ENCODE measurements at places on chromosomes 3 and 15.

GRCh38 chr3:169748670-169749069, 16.2 kb downstream of the TERC start:
- no peak for DNase-seq

DNA sequence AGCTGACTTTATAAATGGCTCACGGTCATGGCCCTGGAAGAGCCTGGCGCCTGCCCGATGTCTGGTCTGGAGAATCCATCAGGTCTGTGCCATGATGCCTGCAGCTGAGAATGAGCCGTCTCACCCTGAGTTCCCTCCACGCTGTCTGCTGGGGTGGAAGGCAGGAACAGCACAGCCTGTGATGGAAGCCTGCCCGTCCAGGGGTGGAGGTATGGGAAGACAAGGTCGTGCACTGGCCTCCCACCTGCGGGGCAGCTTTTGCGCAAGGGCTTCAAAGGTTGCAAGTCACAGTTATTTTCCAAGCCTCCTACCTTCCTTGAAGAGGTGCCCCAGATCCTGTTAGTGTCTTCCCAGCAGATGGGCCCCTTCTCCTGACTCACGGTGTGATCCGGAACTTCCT, 275.5 kb downstream of the FAM43A start:
- DNase-seq = no peak

- no peak for DNase-seq
Observed at GRCh38 chr3:175349168-175349567, 490.0 kb downstream of the NAALADL2 start.

DNA sequence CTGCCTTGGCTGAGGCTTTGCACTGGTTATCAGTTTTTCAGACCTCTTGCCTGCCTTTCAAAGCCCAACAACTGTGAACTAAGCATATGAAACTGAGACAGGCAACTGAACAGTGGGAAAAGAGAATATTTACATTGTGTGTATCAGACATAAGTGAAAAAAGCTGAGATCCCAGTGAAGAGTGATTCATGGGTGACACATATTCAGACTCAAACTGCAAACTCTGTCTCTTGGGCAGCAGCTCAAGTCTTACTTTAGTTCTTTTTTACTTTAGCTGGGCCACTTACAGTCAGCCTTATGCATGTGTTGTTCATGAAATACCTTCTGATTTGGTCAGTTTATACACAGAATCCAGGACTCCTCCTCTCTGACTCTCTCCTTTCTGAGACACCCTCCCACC, 19.2 kb downstream of the SUCLG2 start:
- no peak for DNase-seq

- DNase-seq = no peak
Observed at GRCh38 chr3:51269466-51269865, 115.6 kb upstream of the MANF start.

GRCh38 chr3:14139771-14140170, 14.9 kb downstream of the TMEM43 start:
- no peak for DNase-seq

- DNase-seq = peak; percentile 81
Observed at GRCh38 chr3:13073326-13074005, at the start of gene IQSEC1. IQSEC1 (minus strand) TSS chr3:13073429; CDS start chr3:13073014, 415 bp downstream.

DNA sequence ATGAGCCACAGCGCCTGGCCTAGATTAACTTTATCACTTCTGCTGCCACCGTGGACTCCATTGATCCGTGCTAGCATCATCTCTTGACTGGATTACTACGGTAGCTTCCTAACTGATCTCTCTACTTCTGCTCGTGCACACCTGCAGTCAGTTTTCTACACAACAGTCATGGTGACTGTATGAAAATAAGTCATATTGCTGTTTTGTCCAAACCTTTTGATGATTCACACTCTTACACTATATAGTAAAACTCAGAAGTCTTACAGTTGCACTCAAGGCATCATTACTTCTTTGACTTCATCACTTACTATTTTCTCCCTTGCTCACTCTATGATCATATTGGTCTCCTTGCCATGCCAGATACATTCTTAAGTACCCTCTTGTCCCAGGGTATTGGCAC, 10.1 kb downstream of the PDCD6IP start:
- DNase-seq = no peak

DNA sequence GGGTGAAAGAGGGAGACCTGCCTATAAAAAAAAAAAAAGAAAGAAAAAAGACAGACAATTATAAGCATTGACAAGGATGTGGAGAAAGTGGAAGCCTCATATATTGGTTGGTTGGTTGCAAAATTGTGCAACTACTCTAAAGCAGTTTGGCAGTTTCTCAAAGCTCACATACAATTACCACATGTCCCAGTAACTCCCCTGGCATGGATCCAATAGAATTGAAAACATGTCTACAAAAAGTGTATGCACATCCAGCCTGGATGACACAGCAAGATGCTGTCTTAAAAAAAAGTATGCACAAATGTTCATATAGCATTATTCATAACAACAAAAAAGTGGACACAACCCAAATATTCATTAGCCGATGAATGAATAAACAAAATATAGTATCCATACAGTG, 19.5 kb downstream of the SETMAR start:
- no peak for DNase-seq

GRCh38 chr3:26653811-26654425, 31.3 kb downstream of the LRRC3B start:
- no peak for DNase-seq

- no peak for DNase-seq
Observed at GRCh38 chr15:37140531-37141058, 40.2 kb upstream of the MEIS2 start.

GRCh38 chr3:8741581-8742261, 8.1 kb downstream of the CAV3 start:
- DNase-seq = no peak

GRCh38 chr3:43307226-43307625, 20.9 kb downstream of the SNRK start:
- DNase-seq = no peak

DNA sequence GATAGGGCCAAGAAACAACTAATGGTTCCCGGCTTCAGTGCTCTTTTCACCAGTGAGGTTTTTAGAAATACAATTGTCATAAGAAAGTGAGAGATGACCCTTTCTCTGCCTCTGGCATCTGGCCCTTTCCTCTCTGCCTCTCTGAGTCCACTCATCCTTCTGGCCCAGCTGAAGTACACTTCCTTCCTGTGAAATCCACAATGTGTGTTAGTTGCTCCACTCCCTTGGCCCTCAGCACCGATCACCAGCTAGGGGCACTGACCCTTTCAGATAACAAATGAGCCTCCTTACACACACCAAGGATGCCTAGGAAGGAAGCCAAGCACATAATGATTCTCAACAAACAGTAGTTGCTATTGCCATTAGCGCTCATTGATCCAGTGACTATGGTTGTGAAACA, 2.9 kb upstream of the CAV3 start:
- DNase-seq = no peak

- no peak for DNase-seq
Observed at GRCh38 chr15:55276324-55276723, 13.3 kb downstream of the RAB27A start.

DNA sequence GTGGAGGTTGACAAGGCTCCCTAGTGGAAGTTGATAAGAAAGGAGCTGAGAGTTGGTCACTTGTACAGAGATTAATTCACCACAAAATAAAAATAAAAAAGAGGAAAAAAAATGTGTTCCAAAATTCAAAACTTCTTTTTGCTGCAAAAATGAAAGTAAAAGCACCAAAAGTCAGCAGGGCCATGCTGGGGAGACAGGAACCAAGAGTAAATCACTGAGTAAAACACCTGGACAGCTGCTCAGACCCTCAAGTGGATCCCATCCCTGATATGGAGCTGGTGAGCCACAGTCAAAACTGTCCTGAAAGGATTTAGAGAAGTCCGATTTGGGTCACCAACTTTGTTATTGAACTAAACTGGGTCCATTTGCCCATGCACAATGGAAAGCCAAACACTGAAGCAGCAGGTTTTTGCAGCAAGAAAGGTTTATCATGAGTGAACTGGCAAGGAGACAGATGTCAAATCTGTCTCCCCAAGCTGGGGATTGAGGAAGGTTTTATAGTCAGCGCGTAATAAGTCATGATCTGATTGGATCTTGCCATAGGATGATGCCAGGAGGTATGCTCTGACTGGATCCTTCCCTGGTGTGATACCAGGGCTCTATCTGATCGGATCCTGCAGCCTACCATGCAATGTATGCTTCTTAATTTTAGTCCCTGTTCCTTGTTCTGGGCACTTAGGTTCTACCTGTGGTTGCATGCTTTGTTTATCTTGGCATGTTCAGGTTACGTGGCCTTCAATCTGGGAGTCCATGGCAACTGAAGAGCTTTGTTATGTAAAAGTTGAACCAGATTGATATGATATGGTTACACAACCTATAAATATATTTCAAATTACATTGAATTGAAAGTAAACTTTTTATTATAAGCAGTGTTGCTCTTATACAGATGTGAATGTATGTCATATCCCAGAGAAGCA, 313.2 kb downstream of the POLQ start:
- no peak for DNase-seq

DNA sequence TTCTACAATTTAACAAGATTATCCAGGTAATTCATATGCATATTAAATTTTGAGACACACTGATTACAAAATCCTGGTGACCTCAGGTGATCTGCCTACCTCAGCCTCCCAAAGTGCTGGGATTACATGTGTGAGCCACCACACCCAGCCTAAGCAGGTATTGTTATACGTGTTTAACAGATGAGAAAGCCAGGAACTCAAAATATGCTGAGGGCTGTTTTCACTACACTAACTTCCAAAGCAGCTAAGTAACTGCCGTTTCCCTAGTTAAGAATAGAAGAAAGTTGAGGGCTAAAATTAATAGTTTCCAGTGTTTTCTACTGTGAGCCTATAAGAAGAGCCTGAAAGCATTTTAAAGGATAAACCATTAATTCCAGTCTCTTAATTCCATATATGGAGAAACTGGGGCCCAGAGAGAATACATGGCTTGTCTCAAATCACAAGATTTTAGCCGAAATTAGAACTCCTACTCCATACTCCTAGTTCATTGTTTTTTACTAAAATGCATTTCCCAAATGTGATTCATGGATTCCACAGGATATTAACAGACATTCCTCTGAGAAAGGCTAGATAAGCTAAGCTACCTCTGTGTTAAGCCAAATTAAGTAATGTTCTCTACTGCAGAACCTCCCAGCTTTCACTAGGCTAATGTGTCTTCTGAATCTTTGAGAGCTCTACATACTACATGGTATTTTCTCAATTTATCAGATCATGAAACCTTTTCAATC, 17.0 kb upstream of the AVEN start:
- no peak for DNase-seq

GRCh38 chr3:158167737-158168557, 58.1 kb downstream of the RSRC1 start:
- DNase-seq = no peak

DNA sequence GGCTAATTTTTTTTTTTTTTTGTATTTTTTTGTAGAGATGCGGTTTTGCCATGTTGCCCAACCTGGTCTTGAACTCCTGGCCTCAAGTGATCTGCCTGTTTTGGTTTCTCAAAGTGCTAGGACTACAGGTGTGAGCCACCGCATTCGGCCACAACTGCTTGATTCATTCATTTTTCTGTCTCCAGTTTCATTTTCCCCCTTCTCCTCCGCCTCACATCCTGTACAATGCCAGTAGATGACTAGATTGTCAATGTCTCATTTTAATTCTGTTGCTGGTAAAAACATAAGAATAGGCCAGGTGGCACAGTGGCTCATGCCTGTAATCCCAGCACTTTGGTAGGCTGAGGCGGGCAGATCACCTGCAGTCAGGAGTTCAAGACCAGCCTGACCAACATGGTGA, 12.0 kb upstream of the ZNF592 start:
- peak; percentile 69 for DNase-seq

GRCh38 chr15:78193731-78194567, 40.4 kb downstream of the ACSBG1 start:
- DNase-seq = no peak

Data from stimulated activated CD4-positive, alpha-beta T cell treated with anti-CD3 and anti-CD28 coated beads, Interleukin-2, amount 100 ng/mL, for 24 hours (primary cell).